Activated CD4-positive, alpha-beta T cell treated with anti-CD3 and anti-CD28 coated beads for 48 hours (primary cell): ENCODE measurements at places on chromosomes 2 and 18.

DNA sequence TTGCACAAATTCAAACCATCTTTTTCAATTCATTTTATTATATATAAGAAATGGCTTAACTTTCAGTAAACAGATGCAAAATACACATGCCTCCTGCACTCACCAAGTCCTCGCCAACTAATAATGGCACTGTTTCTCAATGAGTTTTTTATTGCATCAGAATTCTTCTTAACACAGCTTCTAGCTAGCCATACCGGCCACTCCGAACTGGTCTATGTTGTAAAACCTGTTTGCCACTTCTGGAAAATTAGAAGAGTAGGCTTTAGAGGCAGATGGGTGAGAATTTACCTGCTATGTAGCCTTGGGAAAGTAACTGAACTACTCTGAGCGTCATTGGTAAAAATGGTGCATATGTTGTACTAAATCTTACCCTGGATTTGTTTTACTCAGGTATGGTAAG, 100.6 kb upstream of the LHCGR start:
- DNase-seq, result no peak

DNA sequence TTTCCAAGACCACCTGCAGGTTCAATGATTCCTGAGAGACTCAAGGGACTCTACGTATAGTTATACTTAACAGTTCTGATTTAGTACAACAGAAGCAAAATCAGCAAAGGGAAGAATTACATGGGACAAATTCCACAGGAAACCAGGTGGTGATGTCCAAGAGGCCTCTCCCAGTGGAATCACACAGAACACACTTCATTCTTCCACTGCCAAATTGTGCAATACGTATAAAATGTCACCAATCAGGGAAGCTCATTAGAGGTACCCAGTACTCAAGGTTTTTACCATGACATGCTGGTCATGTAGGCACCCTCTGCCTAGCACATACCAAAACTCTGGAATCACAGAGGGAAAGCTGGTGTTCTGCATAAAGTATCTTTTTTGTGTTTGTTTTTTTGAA, 22.4 kb downstream of the CAPG start:
- no peak for DNase-seq

DNA sequence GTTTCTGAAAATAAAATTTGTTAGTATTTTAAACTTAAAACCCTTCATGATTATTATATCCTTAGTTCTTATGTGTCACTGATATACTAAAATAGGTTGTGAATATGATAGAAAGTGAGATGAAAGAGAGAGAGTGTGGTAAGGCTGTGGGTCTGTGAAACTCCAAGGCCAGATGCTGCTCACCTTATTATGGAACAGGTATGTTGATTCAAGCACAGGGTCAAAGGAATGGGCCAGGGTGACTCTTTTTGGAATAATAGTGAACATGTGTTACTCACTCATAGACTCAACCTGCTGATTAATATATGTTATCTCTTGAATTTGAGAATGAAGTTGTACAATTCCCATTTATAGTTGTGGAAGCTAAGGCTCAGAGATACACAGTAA, 70.7 kb upstream of the FN1 start:
- DNase-seq, result no peak

- DNase-seq, result no peak
Measured at GRCh38 chr2:229270551-229271410, at the start of gene PID1. TSS of gene PID1 (minus strand) at chr2:229271287. CDS start at chr2:229271043, 244 bp downstream.

DNA sequence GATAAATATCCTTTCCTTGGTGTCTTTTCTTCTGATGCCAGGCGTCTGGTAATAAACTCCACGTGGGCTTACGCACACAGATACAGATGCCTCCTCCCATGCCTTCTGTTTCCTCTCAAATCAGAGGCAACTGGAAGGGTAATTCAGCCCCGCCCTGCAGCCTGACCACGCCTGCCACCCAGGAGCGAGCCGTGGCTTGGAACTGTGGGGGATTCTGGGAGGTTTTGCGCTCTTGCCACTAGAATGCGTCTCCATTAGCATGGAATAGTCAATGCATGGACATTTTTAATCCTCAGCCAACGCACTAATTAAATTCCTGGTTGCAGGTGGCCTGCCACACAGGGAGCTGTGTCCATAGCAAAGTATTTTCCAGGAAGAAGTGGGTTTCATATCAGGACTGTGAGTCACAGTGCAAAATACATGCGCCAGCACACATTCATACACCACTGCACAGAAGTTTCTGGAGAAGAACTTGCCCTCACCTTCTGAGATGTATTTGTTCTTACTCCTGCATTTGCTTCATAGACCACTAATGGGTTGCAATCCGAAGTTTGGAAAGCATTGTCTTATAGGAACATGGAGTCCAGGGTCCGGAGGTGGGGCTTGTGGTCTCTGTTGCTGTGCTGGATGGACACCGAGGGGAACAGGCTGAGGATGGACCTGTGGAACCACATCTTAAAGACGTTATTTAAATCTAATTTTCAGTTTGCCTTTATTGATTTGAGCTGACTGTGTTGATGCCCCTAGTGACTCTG, 151.4 kb downstream of the LDLRAD4 start:
- no peak for DNase-seq

DNA sequence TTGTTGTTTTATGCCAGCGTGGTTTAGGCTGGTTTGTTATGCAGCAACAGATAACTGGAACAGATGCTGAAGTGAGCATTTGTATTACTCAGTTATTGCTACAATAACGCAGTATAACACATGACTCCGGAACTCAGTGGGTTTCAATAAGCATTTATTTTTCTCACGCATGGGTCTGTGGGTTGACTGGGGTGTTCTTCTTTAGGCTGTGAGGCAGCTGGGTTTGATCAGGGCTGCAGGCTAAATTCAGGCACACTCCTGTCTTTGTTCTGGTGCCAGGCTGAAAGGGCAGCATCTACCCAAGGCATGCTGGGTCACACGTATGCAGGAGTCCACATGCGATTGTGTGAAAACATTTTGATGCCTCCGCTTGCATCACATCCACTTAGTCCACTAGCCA, 3.8 kb upstream of the SLC1A4 start:
- no peak for DNase-seq

- no peak for DNase-seq
Measured at GRCh38 chr2:101500860-101501259, 25.9 kb upstream of the RFX8 start.

- DNase-seq, result no peak
Measured at GRCh38 chr2:103249462-103249861, 487.6 kb downstream of the TMEM182 start.

DNA sequence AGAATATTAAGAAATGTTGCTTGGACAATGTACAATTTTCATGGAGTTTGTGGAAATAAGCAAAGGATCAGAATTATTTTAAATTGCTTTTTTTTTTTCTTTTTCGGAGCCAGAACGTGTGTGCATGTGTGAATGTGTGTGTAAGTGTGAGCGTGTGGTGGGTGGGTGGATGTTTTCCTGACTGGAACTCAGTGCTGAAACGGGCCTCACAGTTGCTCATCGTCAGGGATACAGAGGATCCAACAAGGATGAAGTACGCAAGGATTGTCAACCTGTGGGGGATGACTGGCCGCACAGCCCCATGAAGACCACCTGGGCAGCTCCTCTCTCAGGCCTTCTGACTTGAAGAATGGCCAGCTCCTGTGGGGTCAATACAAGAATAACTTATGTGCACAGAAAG, 17.5 kb downstream of the IL1B start:
- no peak for DNase-seq

DNA sequence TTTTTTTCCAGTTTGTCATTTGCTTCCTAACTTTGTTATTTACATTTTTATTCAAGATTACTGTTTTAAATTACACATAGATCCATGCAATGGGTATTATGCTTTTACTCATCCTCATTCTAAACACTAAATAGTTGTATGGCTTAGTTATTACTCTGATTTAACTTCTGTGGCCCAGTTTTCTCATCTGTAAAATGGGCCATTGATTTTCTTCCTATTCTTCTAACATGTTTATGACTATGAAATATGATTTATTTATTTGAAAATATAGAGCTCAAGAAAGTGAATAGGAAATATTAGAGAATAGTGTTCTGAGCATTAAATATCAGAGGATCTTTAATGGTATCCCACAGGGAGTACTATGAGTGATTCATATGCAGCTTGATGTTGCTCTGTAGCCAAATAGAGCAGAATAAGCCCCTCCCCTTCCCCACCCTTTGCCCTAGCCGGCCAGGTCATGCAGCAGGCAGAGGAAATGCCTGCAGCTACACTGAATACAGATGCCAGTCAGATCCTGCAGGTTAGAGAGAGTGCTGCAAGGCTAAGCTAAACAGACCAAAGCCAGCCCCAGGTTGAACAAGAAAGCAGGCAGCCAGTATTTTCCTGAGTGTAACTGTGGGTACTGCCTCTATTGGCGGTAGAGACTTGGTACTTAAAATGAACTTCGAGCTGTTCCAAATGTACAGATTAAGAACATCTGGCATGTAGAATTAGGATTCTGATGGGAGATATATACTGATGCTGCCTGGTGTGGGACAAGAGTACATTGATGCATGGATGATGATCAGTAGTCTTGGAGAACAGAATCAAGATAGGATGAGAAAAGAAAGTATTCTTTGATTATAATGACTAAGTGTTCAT, 11.7 kb upstream of the ACYP2 start:
- DNase-seq, result peak; percentile 41

GRCh38 chr18:12049978-12050811, 43.4 kb upstream of the ANKRD62 start:
- DNase-seq, result no peak

DNA sequence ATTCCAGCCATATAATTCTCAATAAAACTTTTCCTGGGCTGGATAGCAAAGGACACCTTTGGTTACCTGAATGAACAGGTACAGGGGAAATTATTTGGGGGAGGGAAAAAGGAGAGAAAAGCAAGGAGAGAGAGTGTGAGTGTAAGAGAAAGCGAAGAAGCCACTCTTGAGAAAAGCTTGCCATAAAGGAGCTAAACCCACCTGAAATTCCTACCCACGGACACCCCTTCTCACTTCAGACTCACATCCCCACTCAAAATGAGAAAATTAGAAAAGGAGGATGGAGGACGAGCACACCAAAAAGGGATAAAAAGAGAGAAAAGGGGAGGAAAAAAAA, 354 bp downstream of the ZEB2 start:
- DNase-seq, result no peak

GRCh38 chr2:70922235-70923234, 13.2 kb upstream of the ATP6V1B1 start:
- no peak for DNase-seq

GRCh38 chr2:43455296-43455695, 140.5 kb downstream of the THADA start:
- no peak for DNase-seq

DNA sequence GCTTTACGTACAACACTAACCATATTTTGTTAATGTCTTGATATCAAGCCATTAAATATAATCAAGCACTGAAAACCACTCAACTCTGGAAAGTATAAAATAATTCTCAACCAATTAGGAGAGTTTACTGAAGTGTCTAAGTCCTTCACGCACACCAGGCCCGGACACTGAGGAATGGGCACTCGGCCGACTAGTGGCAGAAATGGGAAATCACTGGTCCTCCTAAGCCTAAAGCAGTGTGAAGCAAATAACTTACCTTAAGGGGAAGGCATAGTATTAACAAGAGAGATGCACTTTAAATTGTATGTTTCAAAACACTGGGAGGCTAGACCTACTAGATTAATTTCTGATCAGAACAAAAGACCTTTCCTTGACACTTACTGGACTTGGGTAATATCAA, 45.7 kb downstream of the FAM210A start:
- DNase-seq, result peak; percentile 27

- no peak for DNase-seq
Measured at GRCh38 chr2:60445684-60446179, 107.7 kb downstream of the BCL11A start.

DNA sequence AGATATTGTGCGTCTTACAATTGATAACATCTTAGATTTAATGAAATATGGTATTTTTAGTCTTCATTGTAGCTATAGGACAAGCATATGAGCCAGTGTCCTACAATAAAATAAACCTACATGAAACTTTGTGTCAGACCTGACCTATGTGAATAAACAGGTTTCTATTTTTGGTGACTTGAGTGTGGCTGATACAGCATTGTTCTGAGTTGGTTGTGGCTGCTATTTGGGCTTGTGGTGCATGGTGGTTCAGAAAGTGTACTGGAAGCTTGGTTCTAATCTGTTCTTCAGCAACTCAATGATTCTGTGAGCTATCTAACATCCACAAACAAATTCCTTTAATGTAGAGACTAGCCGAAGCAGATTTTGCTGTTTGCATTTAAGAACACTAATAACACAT, 64.9 kb upstream of the MAP2 start:
- DNase-seq, result no peak

DNA sequence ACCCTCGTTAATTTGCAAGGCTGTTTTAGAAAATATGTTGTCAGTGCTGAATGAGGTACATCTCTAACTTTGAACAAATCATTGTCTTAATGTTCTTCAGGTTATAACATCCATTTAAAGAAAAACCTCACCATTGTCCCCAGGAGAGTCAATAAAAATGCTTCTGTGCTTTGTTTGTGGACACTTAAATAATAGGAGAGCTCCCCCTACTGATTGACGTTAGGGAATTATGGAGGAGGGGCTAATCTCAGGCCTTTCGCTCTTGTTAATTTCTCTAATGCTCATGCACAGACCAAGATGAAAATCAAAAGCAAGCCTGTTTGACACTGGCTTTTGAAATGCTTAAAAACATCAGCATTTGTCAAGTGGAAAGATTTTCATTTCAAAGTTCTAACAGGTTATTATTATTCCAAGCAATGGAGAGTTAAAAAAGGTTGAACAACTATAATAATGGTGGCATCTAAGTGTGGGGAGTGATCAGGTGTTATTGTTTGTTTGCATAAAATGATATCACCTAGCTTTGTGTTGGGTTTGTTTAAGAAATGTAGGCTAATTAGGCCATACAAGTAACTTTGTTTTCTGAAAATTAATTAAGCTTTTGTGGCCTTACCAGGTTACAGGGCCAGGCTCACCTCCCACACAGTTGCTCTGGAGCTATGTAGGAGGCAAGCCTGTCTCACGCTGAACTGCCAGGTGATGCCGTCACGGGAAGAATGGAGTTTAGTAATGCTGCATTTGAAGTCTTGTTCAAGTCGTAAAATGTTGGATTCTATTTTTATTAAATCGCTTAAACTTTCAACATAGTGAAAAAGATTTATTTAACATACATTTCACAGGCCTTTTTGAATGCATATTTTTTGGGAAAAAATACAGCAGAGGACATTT, 51.7 kb upstream of the SMIM21 start:
- no peak for DNase-seq

- DNase-seq, result no peak
Measured at GRCh38 chr18:56987236-56987635, 159.7 kb upstream of the BOD1L2 start.

DNA sequence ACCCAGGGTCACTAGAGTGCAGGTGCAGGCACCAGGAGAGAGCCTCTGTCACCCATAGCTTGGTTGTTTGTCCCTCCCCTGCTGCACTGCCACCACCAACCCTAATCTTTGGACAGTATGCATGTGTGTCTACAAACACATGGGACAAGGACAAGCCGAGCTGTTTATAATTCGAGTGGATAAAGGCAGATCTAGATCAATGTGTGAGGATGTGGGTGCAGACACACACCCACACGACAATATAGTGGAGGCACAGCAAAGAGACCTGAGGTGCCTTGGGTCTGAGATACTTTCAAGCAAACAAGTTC, 199.2 kb downstream of the TNS1 start:
- no peak for DNase-seq
